Endothelial cell of coronary artery (primary cell): ENCODE measurements at places on chromosomes 16 and 17. TPM values are rescaled to one million over a fixed set of nuclear protein-coding genes. Genes with fewer than 3 reads are reported as not detected.

The OR3A3 gene
- total RNA-seq, result not detected in 2 replicates

The DRC3 gene
- total RNA-seq, result 1.3 and 1.5 TPM in 2 replicates

The DPEP2 gene
- 0.36 TPM in 1 of 2 replicates, not detected in the other for total RNA-seq

The SCARF1 gene
- 75.1 and 96.1 TPM in 2 replicates for total RNA-seq

The CCL1 gene
- total RNA-seq, result 0.09 TPM in 1 of 2 replicates, not detected in the other

The KRTAP4-5 gene
- total RNA-seq, result not detected in 2 replicates

The AARS1 gene
- 82.2 and 138 TPM in 2 replicates for total RNA-seq

The KRTAP2-3 gene
- total RNA-seq, result not detected in 2 replicates

The COPZ2 gene
- 5.3 and 10.5 TPM in 2 replicates for total RNA-seq

The IRX3 gene
- 1.2 TPM in 1 of 2 replicates, not detected in the other for total RNA-seq

The PARD6A gene
- 2.4 and 2.6 TPM in 2 replicates for total RNA-seq

The ANKFN1 gene
- total RNA-seq, result 0.09 TPM in 1 of 2 replicates, not detected in the other

The ARSG gene
- 1.1 and 1.5 TPM in 2 replicates for total RNA-seq

The SETD6 gene
- total RNA-seq, result 8.5 and 12.7 TPM in 2 replicates

The CACNG5 gene
- total RNA-seq, result not detected in 2 replicates

The CA7 gene
- not detected in 2 replicates for total RNA-seq

The NBR1 gene
- 83.3 and 89.7 TPM in 2 replicates for total RNA-seq

The CD300LB gene
- total RNA-seq, result not detected in 2 replicates

The SPATA2L gene
- total RNA-seq, result 12.8 and 17.4 TPM in 2 replicates

The CMTM2 gene
- 0.09 TPM in 1 of 2 replicates, not detected in the other for total RNA-seq

The RAB11FIP4 gene
- under 0.01 and 0.09 TPM in 2 replicates for total RNA-seq

The TP53TG3F gene
- total RNA-seq, result not detected in 2 replicates

The AOC2 gene
- 0.36 and 0.38 TPM in 2 replicates for total RNA-seq

The ASPHD1 gene
- 1.2 and 2.4 TPM in 2 replicates for total RNA-seq

The PRR14 gene
- total RNA-seq, result 3.8 and 5.0 TPM in 2 replicates

The C17orf100 gene
- 0.18 and 0.38 TPM in 2 replicates for total RNA-seq

The ACSM2B gene
- under 0.01 TPM in 1 of 2 replicates, not detected in the other for total RNA-seq

The RPL27 gene
- 1,452 and 1,877 TPM in 2 replicates for total RNA-seq

The CDC6 gene
- 8.6 and 19.4 TPM in 2 replicates for total RNA-seq

The DBNDD1 gene
- 9.5 and 11.3 TPM in 2 replicates for total RNA-seq

The KIF19 gene
- total RNA-seq, result 0.38 and 0.99 TPM in 2 replicates

The DDX5 gene
- total RNA-seq, result 430 and 665 TPM in 2 replicates

The EME1 gene
- 3.6 and 4.0 TPM in 2 replicates for total RNA-seq

The STH gene
- total RNA-seq, result not detected in 2 replicates

The CCL2 gene
- total RNA-seq, result 50.9 and 78.8 TPM in 2 replicates

The SBK1 gene
- 0.09 TPM in 2 replicates for total RNA-seq
